Immature natural killer cell (primary cell): ENCODE measurements at places on chromosomes 12 and 14. TPM values are rescaled to one million over a fixed set of nuclear protein-coding genes. Genes with fewer than 3 reads are reported as not detected.

DNA sequence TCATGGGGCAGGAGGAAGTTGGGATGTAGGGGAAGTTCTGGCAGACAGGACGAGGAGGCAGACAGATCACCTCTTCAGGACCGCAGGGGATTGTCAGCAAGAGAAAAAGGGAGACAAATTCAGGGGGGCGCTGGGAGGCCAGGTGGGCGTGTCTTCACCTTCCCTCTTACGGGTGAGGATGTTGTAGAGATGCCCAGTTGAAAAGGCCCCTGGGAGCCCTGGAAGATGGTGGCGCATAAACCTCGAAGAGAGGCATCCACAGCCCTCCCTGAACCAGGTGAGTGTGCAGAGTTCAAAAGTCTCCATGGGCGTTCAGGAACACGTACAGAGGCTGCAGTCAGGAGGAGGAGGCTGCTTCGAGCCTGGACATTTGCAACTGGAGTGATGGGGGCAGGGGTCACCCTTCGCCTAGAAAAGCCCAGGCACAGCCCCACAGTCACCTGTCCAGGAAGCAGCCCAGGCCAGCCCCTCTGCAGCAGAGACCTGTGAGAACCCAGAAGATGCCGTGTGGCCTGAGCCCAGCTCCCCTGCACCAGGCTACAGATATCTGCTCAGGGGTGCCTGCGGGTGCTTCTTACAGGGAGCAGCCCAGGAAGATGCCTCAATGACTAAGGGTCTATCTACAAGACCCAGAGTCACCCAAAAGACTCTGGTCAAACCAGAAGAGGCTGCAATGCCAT is 74.4 kb downstream of the PRIMA1 start:
- no peak for DNase-seq

Gene PTPN6
- 231 TPM for polyA plus RNA-seq

- no peak for DNase-seq
These were observed 406 bp downstream of the PARP2 start for GRCh38 chr14:20343862-20344220.

Gene SYNDIG1L
- not detected for polyA plus RNA-seq

GRCh38 chr12:102061096-102061559 is 663 bp downstream of the WASHC3 start:
- peak; percentile 58 for DNase-seq

DNA sequence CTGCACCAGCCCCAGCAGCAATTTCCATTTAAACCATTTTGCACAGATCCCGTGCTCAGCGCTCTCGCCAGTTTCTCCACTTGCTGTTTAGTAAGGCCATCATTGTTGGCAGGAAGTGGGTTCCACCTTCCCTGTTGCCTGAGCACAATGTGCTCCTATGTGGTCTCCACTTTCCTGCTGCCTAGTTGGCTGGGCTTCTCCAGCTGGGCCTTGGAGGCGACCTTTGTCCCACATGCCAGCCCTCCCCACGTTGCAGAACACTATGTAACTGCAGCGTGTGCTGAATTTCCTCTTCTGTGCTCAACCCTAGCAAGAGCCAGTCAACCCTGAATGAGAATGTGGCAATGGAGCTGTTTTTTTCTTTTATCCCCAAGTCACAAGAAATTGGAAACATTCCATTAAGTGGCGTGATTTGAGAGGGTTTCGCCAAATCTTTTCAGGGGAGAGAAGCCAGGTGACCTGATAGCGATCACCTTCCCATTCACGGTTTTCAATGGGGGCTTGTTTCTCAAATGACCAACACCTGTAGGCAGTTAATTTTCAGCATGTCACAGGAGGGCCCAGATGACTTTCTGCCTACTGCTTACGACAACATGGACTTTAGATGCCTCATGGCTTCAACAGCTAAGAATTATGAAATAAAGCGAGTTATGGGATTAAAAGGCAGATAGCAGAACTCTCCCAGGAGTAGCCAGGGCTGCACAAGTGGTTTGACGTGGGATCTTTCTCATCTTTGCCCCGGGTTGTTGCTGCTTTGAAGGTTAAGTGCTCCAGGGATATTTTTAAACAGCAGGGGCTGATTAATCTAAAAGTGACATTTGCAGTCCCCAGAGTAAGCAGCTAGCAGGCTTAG is at the start of gene ACACB:
TSS of gene ACACB (plus strand) at position 830 of the 853 bp plus-strand sequence. CDS start 22,819 bp downstream, outside the sequence.
- no peak for DNase-seq

Gene ATG2B
- polyA plus RNA-seq: 1.6 TPM

Gene C12orf57
- 315 TPM for polyA plus RNA-seq

Gene DGKA
- polyA plus RNA-seq: 14.9 TPM

Gene KRT79
- polyA plus RNA-seq: not detected

DNA sequence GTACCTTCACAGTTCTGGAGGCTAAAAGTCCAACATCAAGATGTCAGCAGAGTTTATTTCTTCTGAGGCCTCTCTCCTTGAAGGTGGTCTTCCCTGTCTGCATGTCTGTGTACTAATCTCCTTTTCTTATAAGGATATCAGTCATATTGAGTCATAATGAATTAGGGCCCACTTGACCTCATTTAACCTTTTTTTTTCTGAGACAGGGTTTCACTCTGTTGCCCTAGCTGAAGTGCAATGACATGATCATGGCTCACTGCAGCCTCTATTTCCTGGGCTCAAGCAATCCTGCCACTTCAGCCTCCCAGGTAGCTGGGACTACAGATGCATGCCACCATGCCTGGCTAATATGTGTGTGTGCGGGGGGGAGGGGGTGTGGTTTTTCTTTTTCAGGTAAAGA is 41.7 kb downstream of the PPM1H start:
- no peak for DNase-seq

Gene PDZRN4
- polyA plus RNA-seq: not detected

GRCh38 chr12:32284561-32284960 is 114.8 kb upstream of the FGD4 start:
- DNase-seq: no peak
